ENCODE measurements at places on chromosomes 12 and 14. TPM values are rescaled to one million over a fixed set of nuclear protein-coding genes. Genes with fewer than 3 reads are reported as not detected.

Gene EEF1AKMT3
- total RNA-seq: 2.5 TPM

GRCh38 chr14:38941488-38941887, 161.5 kb downstream of the SEC23A start:
- no peaks in the 10 kb centered on the region for H3K4me1 ChIP-seq
- H3K36me3 ChIP-seq: no peaks in the 10 kb centered on the region
- H3K4me3 ChIP-seq: no peak overlapping the region
- no peak for DNase-seq
- no peaks in the 10 kb centered on the region for H3K27me3 ChIP-seq

Gene NGB
- not detected for total RNA-seq

Gene TAPBPL
- 44.6 TPM for total RNA-seq

GRCh38 chr14:58850011-58850410, 212.2 kb downstream of the DACT1 start:
- H3K27ac ChIP-seq: no peak overlapping the region
- H3K4me1 ChIP-seq: no peaks in the 10 kb centered on the region
- no peak for DNase-seq
- H3K36me3 ChIP-seq: no peaks in the 10 kb centered on the region

Gene VTI1B
- 75.5 TPM for total RNA-seq

- no peak overlapping the region for H3K27ac ChIP-seq
- H3K4me3 ChIP-seq: no peak overlapping the region
- no peaks in the 10 kb centered on the region for H3K4me1 ChIP-seq
- no peaks in the 10 kb centered on the region for H3K27me3 ChIP-seq
- H3K36me3 ChIP-seq: no peaks in the 10 kb centered on the region
Measured at GRCh38 chr14:35438910-35439713, 34.6 kb upstream of the NFKBIA start.

- no peaks in the 10 kb centered on the region for H3K27me3 ChIP-seq
- no peaks in the 10 kb centered on the region for H3K36me3 ChIP-seq
- peaks cover 26% of the 10 kb centered on the region for H3K4me1 ChIP-seq
- DNase-seq: no peak
Measured at GRCh38 chr12:54015018-54015931, 6.5 kb downstream of the HOXC8 start.

Gene LMO3
- 8.6 TPM for total RNA-seq

DNA sequence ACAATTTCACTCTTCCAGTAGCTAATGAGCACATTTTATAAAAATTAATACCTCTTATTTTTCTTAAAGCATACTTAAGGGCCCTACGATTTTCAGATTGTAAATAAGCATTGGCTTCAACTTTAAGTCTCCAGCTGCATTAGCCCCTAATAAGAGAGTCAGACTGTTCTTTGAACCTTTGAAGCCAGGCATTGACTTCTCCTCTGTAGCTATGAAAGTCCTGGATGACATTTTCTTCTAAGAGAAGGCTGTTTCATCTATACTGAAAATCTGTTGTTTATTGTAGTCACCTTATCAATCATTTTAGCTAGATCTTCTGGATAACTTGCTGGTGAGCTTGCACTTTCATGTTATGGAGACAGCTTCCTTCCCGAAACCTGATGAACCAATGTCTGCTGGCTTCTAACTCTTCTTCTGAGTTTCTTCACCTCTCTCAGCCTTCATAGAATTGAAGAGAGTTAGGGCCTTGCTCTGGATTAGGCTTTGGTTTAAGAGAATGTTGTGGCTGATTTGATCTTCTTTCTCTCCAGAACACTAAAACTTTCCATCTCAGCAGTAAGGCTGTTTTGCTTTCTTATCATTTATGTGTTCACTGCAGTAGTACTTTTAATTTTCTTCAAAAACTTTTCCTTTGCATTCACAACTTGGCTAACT, 377.1 kb upstream of the RGS6 start:
- H3K4me1 ChIP-seq: peaks cover 8% of the 10 kb centered on the region
- H3K36me3 ChIP-seq: no peaks in the 10 kb centered on the region
- H3K27ac ChIP-seq: peak overlapping the region; percentile 54
- no peaks in the 10 kb centered on the region for H3K27me3 ChIP-seq
- DNase-seq: no peak

Gene PIANP
- not detected for total RNA-seq

- H3K4me1 ChIP-seq: no peaks in the 10 kb centered on the region
- H3K27ac ChIP-seq: no peak overlapping the region
- H3K4me3 ChIP-seq: no peak overlapping the region
- DNase-seq: no peak
- H3K36me3 ChIP-seq: no peaks in the 10 kb centered on the region
Measured at GRCh38 chr14:79567306-79567705, 644.0 kb downstream of the DIO2 start.

DNA sequence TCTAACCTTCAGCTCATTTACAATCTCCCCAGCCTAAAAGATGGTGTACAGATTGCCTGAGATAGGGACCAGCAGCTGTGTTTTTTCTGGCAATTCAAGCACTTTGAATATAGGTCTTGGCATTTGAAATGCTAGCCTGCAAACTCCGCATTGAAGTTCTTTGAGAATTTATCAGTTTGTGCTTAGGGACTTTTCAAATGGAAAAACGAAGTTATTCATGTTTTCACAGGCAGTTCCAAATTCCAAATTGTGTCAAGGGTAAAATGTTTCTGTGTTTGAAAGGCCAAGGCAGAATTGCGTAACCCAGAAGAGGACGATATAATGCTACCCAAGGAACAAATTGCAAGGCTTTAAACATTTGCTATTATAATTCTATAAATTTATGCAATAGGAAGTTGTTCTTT, 168.9 kb upstream of the RASSF8 start:
- no peak overlapping the region for H3K4me3 ChIP-seq
- no peak overlapping the region for H3K27ac ChIP-seq
- H3K36me3 ChIP-seq: no peaks in the 10 kb centered on the region
- no peak for DNase-seq
- no peaks in the 10 kb centered on the region for H3K27me3 ChIP-seq

DNA sequence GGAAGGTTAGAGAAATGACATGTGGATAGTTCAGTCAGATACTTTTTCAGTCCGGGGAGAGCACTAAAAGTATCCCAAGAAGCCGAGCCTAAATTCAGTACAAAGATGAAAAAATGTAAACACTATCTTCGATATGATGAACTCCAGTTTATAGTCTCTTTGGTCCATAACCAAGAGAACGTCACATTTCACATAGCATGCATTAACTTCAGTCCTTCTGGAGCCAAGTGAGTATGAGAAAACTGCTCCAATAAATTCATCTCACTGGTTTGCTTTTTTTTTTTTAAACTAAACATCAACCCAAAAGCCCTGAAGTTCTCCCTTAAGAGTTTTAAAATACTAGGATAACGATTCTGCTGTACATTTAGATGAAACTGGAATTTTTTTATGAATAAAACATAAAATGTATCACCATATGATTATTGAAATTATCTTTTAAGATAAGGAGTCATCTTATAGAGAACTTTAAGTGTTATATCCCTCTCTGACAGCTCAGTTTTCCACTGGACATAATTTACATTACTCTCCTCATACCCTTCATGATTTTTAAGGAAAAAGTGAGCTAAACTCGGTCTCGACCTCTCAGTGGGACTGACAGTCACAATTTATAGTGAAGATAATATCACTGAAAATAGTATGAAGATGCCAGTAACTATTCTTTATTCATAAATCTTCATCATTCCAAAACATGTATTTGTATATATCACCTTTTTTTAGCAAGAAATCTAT, 841.5 kb upstream of the FLRT2 start:
- no peaks in the 10 kb centered on the region for H3K4me1 ChIP-seq
- no peaks in the 10 kb centered on the region for H3K36me3 ChIP-seq
- H3K27ac ChIP-seq: no peak overlapping the region
- no peaks in the 10 kb centered on the region for H3K27me3 ChIP-seq

GRCh38 chr14:58557242-58557641, 80.5 kb upstream of the DACT1 start:
- no peaks in the 10 kb centered on the region for H3K4me1 ChIP-seq
- no peak overlapping the region for H3K4me3 ChIP-seq
- H3K27me3 ChIP-seq: no peaks in the 10 kb centered on the region
- no peak for DNase-seq

Gene MCRS1
- total RNA-seq: 81.9 TPM

Gene BATF
- not detected for total RNA-seq

DNA sequence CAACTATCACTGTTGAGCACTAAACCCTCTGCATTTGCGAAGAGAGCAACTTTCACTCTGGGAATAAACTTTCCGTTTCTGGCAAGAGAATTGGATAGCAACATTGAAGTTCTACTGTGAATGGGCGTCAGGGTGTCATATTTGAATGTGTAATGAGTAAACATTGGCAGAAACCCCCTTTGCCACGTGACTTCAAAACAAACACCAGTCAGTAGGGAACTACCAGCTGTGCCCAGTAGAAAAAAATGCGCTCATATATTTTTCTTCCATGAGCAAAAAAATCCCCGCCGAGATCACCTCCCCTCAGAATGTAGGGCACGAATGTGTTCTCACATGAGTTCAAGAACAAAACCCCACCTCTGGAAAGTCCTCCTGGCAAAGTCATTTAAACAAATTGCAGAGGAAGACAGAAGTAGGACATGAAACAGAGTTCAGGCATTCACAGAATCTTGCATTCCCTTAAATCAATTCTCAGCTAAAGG, 80.6 kb downstream of the BTG1 start:
- H3K36me3 ChIP-seq: no peaks in the 10 kb centered on the region
- peaks cover 28% of the 10 kb centered on the region for H3K4me1 ChIP-seq
- no peaks in the 10 kb centered on the region for H3K27me3 ChIP-seq
- DNase-seq: no peak
- peak overlapping the region; percentile 8 for H3K27ac ChIP-seq

GRCh38 chr14:50318031-50318626, 6.0 kb downstream of the DMAC2L start:
- H3K27ac ChIP-seq: no peak overlapping the region
- no peak for DNase-seq
- H3K36me3 ChIP-seq: no peaks in the 10 kb centered on the region
- H3K27me3 ChIP-seq: no peaks in the 10 kb centered on the region
- no peak overlapping the region for H3K4me3 ChIP-seq
- no peaks in the 10 kb centered on the region for H3K4me1 ChIP-seq

DNA sequence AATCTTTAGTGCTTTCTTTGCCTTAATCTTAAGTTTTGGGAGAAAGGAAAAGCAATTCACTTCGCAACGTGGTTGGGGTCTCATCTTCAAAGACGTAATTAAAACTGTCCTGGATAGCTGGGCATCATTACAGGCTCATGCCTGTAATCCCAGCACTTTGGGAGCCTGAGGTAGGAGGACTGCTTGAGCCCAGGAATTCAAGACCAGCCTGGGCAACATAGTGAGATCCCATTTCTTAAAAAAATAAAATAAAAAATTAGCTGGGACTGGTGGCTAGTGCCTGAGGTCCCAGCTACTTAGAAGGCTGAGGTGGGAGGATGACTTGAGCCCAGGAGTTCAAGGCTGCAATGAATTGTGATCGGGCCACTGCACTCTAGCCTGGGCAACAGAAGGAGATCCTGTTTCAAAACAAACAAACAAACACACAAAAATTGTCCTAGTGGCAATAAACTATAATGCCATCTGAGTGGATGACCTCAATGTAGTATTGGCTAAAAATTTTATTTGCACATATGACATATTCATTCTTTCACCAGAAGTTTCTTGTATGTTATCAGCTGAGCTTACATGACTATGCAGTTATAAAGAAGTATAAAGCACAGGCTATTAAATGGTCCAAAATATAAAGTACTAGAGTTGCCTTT, 1.6 kb upstream of the MNAT1 start:
- no peak overlapping the region for H3K27ac ChIP-seq
- DNase-seq: no peak
- H3K4me1 ChIP-seq: peaks cover 8% of the 10 kb centered on the region
- no peaks in the 10 kb centered on the region for H3K27me3 ChIP-seq
- no peaks in the 10 kb centered on the region for H3K36me3 ChIP-seq

- no peaks in the 10 kb centered on the region for H3K27me3 ChIP-seq
- H3K27ac ChIP-seq: peak overlapping the region; percentile 21
- no peaks in the 10 kb centered on the region for H3K4me1 ChIP-seq
- DNase-seq: no peak
- no peaks in the 10 kb centered on the region for H3K36me3 ChIP-seq
Measured at GRCh38 chr14:68564826-68565759, 227.8 kb downstream of the ZFP36L1 start.

Gene ANKRD33
- total RNA-seq: not detected

- H3K36me3 ChIP-seq: no peaks in the 10 kb centered on the region
- no peaks in the 10 kb centered on the region for H3K4me1 ChIP-seq
- DNase-seq: no peak
- H3K27ac ChIP-seq: peak overlapping the region; percentile 67
- no peaks in the 10 kb centered on the region for H3K27me3 ChIP-seq
Measured at GRCh38 chr12:101609198-101609597, 14.4 kb downstream of the MYBPC1 start.

- peak overlapping the region; percentile 68 for H3K27ac ChIP-seq
- H3K36me3 ChIP-seq: no peaks in the 10 kb centered on the region
- no peaks in the 10 kb centered on the region for H3K4me1 ChIP-seq
- H3K27me3 ChIP-seq: no peaks in the 10 kb centered on the region
- peak; percentile 54 for DNase-seq
- H3K4me3 ChIP-seq: peak overlapping the region; percentile 64
Measured at GRCh38 chr12:113333877-113334785, 778 bp downstream of the SLC8B1 start.

Gene MMAB
- total RNA-seq: 31.1 TPM

GRCh38 chr14:37116933-37117849, 55.2 kb downstream of the SLC25A21 start:
- H3K4me1 ChIP-seq: no peaks in the 10 kb centered on the region
- no peaks in the 10 kb centered on the region for H3K27me3 ChIP-seq
- no peaks in the 10 kb centered on the region for H3K36me3 ChIP-seq
- no peak for DNase-seq

DNA sequence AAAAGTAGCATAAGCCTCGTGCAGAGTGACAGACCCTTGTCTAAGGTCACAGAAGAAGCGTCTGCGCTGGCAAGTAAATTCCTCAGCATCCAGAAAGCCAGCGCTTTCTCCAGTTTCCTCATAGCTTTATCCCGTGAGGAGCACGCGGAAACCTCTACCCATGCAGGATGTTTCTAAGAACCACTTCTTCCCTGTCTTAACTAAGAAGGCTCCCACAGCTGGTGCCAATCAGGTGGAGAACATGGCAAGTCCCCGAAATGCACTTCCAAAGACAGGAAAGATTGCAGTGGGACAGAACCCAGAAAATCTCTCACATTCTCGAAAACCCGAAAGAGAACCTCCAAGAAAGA, 968 bp upstream of the ARID4A start:
- H3K36me3 ChIP-seq: no peaks in the 10 kb centered on the region
- H3K27me3 ChIP-seq: no peaks in the 10 kb centered on the region
- peak overlapping the region; percentile 92 for H3K27ac ChIP-seq
- DNase-seq: no peak
- H3K4me3 ChIP-seq: peak overlapping the region; percentile 85
- H3K4me1 ChIP-seq: no peaks in the 10 kb centered on the region

GRCh38 chr14:90303473-90303872, 28.3 kb downstream of the NRDE2 start:
- DNase-seq: no peak
- peak overlapping the region; percentile 73 for H3K27ac ChIP-seq
- H3K4me1 ChIP-seq: peaks cover 6% of the 10 kb centered on the region
- no peaks in the 10 kb centered on the region for H3K27me3 ChIP-seq
- H3K4me3 ChIP-seq: no peak overlapping the region
- H3K36me3 ChIP-seq: no peaks in the 10 kb centered on the region

Gene HSPA2
- total RNA-seq: 9.9 TPM

GRCh38 chr14:69408331-69408960, 10.0 kb downstream of the SLC39A9 start:
- no peak overlapping the region for H3K27ac ChIP-seq
- DNase-seq: no peak
- no peaks in the 10 kb centered on the region for H3K36me3 ChIP-seq
- no peaks in the 10 kb centered on the region for H3K27me3 ChIP-seq
- H3K4me3 ChIP-seq: no peak overlapping the region

All from Peyer's patch (tissue), 4 donors.